ENCODE measurements at places on chromosomes 7 and 10.

DNA sequence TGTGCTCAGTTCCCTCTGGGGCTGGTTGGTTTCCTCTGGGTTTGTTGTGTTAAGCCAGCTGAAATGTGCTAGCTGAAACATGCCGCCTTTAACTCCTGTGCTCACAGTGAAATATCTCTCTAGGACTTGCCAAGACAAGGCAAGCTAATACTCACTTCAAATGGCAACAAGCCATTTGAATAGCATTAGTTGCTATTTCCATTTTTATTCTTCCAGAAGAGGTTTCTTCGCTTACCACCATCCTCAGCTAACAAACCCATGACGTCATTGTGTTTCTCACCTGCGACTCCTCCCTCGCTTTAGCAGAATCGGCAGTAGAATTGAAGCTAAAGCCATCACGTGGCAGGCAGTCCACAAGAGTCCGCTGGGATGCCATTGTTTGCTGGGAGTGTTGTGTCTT lies 61.3 kb downstream of the ZNF22 start:
- no peak for DNase-seq

DNA sequence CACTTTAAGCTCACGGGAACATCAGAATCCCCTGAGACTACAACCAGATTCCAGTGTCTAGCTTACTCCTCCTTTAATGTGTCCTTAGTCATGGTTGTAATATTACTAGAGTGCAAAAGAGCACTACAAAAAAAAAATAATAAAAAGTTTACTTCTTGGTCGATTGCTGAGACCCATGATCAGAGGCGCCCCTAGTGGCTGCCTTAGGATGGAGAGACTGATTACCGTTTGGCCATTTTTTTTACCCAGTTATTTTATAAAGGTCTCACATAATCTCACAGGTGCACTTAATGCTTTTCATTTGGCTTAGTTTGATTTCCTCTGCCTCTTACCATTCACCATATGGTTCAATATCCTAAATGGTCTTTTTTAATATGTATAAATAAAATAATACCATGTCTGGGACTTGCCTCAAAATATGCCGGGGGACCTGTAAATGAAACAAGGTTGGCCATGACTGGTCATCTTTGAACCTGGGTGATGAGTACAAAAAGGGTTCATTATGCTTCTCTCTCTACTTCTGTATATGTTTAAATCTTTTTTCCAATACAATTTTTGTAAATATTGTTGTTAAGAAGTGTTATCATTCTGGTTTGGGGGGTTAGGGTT lies 331.5 kb upstream of the NFE2L3 start:
- no peak for DNase-seq

GRCh38 chr10:2117641-2118040 lies 380.3 kb upstream of the ADARB2 start:
- no peak for DNase-seq

GRCh38 chr7:104272767-104273384 lies 55.5 kb upstream of the LHFPL3 start:
- DNase-seq: no peak

- DNase-seq: no peak
These were observed 23.9 kb downstream of the STRIP2 start for GRCh38 chr7:129458171-129458570.

DNA sequence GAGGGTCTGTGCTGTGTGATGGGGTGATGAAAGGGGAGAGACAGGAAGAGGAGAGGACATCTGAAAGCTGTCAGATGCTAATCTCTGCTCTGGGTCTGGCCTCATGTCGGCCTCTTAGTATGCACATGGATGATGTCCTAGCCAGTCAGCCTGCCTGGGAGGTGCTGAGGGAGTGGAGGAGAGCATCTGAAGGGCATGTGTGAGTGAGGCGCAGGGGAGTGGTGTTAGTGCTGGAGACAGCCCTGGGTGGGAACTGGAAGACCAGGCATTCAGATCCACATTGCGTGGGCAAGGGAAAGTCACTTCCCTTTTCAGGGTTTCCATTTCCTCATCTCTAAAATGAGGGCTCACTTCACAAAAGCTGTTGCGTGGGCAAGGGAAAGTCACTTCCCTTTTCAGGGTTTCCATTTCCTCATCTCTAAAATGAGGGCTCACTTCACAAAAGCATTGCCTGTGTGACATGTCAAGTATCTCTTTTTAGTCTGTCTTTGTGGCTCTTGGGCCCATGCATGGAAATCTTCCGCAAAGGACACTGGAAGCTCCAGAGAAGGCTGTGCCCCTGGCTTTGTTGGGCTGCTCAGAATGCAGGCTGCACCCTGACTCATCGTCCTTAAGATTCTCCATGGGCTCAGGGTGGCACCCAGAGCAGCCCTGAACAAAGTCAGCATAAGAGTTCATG lies 10.0 kb downstream of the SFTPD start:
- no peak for DNase-seq

- DNase-seq: no peak
These were observed 22.5 kb upstream of the ZNF518A start for GRCh38 chr10:96107623-96108038.

- no peak for DNase-seq
These were observed 265.5 kb downstream of the PTPRN2 start for GRCh38 chr7:158321936-158322615.

DNA sequence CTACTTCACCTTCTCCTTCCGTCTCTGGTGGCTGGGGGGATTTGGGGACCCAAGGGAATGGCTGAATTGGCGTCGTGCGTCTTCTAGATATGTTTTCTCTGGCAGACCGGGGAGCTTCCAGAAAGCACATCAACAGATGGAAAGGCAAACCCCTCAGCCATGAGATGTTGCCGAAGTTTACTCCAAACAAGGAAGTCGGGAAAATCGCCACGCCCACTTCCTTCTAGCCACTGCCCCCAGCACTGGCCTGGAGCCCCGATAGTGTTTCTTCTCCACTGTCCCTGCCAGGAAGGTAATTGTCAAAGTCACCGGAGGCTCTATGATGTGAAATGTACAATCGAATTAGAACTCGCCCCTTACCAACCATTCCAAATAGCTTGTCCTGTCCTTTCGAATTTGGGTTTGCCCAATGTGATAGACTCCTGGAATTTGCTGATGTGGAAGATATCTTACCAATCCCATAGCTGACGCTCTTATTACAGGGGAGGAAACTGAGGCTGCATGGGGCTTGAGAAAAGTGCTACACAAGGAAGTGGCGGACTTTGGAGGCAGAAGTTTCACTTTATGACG lies 191.0 kb downstream of the LSM5 start:
- DNase-seq: peak; percentile 38

GRCh38 chr10:121715076-121715475 lies 116.8 kb upstream of the FGFR2 start:
- no peak for DNase-seq

- no peak for DNase-seq
These were observed 11.7 kb upstream of the HILPDA start for GRCh38 chr7:128443831-128444600.

DNA sequence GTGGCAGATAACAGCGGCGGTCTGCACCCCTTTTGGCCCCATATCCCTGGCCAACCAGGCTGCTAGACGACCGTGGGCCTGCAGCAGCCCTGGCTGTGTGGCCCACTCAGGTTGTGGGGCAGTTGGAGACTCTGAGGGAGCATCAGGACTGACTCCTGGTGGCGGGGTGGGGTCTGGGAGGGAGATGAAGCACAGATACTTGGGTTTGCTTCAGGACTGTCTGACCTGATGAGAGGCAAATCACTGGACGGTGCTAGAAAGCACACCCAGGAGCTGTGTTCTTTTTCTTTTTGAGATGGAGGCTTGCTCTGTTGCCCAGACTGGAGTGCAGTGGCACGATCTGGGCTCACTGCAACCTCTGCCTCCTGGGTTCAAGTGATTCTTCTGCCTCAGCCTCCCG lies 28.2 kb downstream of the BAMBI start:
- no peak for DNase-seq

- DNase-seq: peak; percentile 46
These were observed 106.5 kb downstream of the ARHGAP12 start for GRCh38 chr10:31822150-31822549.

DNA sequence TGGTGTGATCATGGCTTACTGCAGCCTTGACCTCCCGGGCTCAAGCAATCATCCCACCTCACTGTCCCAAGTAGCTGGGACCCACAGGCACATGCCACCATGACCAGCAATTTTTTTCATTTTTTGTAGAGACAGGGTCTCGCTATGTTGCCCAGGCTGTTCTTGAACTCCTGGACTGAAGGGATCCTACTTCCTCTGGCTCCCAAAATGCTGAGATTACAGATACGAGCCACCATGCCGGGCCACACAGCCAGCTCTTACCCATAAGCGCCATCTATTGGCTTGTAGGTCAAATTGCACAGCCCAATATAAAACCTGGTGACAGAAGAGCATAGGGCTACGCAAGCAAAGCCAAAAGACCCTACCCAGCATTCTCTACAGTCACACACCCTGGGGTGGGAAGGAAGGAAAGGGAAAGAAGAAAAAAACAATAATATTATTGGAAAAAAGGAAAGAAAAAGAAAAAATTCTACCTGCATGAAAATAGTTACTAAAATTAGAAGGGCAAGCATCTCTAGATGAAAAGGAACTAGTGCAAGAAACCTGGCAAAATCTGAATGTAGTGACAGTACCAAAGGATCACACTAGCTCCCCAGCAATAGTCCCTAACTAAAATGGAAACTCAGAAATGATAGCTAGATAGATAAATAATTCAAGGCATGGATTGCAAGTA lies 29.4 kb upstream of the AMPH start:
- no peak for DNase-seq

DNA sequence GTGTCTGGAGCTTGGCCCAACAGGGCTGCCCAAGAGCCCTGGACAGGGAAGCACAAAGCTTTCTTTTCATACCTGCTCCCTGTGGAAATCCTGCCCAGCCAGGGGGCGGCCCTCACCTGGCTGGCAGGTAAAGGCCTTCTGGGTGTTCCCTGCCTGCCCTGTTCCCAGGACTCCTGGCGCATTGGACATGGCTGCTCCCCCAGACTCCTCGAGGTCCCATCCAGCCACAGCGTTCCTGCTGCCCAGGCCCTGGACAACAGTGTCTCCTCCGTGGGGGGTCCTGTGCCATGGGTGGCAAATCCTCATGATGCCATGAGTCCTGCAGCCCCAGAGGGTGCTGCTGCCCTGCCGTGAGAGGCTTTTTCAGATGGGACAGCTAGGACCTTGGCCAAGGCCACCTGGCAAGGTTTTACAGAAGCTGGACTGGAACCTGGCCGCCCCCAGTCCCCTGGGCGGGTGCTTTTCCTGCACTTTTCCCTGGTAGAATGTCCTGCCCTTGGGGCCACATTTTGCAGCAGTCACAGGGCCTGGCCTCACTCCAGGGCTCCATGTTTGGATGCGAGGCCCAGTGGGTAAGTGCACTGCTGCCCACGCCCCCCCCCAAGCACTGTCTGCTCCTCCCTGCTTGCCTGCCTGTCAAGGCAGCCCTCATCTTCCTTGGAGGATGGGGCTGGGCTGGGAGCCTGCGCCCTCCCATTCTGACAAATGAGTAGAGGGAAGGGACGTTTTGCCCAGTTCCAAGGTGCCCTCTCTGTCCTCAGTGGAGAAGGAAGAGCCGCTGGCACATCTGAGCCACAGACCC lies 60.7 kb downstream of the LHPP start:
- DNase-seq: no peak

GRCh38 chr7:155962191-155962967 lies 150.1 kb upstream of the SHH start:
- DNase-seq: no peak

GRCh38 chr10:110540031-110540430 lies 27.5 kb upstream of the SMC3 start:
- DNase-seq: no peak

GRCh38 chr10:52313256-52313932 lies 687 bp upstream of the DKK1 start:
- peak; percentile 24 for DNase-seq

- peak; percentile 81 for DNase-seq
These were observed 10.5 kb upstream of the GRID1 start for GRCh38 chr10:86376852-86377796.

- DNase-seq: peak; percentile 64
These were observed 8.4 kb upstream of the INMT start for GRCh38 chr7:30743371-30744074.

GRCh38 chr7:2906197-2906931 lies 62.3 kb upstream of the GNA12 start:
- DNase-seq: no peak

DNA sequence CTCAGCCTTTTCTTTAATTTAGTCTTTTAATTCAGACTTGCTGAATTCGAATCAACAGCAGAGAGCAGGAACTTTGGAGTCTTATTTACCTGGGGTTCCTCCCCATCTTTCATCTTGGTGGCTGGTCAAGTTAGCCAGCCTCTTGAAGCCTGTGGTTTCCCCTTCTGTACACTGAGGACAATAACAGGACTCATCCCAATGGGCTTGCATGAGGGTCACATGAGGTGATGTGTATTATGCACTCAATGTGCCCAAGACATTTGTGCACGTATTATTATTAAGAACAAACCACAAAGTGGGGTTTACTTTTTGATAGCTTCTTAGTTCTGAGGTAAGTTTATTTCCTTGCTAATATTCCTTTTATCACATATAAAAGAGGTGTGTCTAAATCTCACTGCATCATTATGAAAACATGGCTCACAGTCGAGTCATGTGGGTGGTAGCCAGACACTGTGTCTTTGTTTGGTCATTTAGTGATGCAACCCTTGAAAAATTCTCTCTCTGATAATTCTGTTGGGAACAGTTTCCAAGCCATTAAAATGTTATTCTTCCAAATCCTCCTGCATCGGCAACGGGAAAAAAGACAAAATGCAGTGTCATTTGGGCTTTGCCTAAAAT lies 86.5 kb upstream of the GRB10 start:
- peak; percentile 40 for DNase-seq

DNA sequence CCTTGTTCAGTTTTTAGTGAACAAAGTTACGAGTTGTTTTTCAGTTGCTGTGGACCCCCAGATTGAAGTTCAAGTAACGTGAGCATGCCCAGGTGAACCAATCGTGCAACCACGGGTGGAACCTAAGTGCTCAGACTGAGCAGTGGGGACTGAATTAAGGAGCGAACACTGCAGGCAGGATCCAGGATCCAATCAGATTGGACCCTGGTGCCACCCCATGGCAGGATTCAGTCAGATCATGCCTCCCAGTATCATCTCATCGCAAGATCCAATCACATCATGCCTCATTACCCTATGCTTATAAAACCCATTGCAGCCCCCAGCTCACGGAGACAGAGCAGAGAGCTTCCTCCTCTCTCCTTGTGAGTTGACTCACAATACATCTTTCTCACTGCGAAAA lies 80.9 kb downstream of the PFKFB3 start:
- DNase-seq: no peak

GRCh38 chr7:148367731-148368475 lies 222.7 kb upstream of the C7orf33 start:
- DNase-seq: no peak

All from right hindlimb (tissue), 1 donor.